Spinal cord (tissue), 10 donors: ENCODE measurements at places on chromosomes 2 and 18.

DNA sequence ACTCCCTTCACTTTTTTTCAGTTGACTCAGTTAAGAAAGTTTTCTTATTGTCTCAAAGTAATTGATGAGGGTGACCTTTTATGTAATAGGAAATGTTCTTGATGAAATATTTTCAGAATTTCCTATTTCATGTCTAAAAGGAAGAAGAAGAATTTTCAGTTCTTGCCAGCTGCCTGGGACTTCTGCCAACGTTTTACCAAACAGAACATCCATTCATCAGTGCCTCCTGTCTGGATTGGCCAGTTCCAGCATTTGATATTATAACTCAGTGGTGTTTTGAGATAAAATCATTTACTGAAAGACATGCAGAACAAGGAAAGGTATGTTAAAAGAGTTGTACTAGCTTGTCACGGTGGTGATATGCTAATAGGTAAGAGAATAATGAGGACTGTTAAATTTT lies 104.7 kb upstream of the MYO3B start:
- DNase-seq = peak; percentile 9

GRCh38 chr2:191274413-191274815 lies 29.2 kb downstream of the MYO1B start:
- no peak for DNase-seq

- DNase-seq = no peak
Measured at GRCh38 chr18:34028324-34028723, 196.4 kb downstream of the NOL4 start.

DNA sequence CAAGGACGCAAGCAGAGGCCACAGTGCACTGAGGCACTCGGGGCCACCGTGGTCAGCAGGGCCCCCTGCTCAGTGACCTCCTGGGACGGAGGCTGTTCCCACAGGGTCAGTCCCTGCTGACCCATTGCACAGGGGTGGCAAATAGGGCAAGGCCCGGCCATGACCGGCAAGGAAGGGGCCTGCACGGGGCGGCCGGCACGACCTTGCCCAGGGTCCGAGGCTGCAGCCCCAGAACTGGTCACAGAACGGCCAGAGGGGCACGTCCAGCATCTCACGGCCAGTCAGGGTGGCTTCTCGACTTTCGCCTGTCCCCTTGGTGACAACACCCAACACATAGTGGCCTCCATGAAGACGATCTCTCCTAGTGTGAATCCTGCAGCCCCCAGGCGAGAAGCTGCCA lies 27.6 kb upstream of the OTOS start:
- no peak for DNase-seq

GRCh38 chr2:41197781-41198180 lies 745.9 kb upstream of the SLC8A1 start:
- DNase-seq = no peak

GRCh38 chr2:2942225-2942624 lies 435.4 kb downstream of the EIPR1 start:
- DNase-seq = no peak

DNA sequence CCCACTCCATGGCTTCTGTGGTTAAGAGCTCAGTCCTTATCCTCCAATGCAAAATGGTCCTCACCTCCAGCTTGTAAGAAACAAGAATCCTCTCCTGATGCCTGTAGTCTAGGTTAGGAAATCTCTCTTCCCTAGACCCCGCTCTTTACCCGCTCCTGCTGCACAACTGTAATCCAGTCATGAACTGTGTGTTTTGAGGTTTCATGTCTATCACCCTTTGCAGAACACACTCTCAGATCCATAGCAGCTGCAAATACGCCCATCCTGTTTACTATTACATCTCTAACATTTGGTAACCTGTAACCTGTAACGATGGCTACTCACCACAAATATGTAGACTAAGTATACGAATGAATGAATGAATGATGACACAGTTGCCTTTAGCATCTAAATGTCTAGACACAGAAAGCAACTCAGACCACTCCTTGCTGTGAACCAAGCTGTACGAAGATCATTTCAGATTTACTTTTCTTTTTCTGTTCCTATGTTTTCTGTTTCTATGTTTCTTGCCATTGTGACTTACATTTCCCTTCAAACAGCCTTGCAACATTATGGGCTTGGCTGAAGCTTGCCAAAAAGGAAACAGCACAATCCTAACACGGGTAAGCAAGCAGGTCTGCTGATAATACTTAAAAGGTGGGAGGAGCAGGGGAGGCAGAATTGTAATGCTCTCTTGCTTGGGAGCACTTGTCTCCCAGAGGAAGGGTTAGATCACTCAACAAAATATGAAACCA lies 53.7 kb downstream of the EPHA4 start:
- no peak for DNase-seq

DNA sequence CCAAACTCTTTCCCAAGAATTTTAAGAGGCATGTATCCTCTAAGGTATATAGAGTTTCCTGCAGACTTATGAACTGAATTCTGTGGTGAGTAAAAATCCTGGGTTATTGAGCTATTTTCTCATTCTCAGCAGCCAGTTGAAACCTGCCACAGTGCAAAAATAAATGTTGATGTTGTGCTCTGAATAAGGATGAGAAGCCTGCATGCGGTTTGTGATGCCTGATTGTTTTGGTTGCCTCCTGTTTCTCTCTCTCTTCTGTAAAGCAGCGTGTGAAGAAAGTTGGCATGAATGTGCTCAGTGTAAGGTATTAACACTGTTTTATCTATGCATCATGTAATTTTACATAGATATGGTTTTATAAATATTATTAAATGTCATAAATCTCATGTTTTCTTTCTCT lies 452.6 kb downstream of the CDH2 start:
- DNase-seq = no peak
